ENCODE measurements at places on chromosomes 11 and 22.
A peak's percentile ranks its signal among the peaks of the same experiment; 100 is the strongest.

- no peak for DNase-seq
These were observed 338.0 kb downstream of the TENM4 start for GRCh38 chr11:79102840-79103239.

GRCh38 chr11:75576499-75576918 is 14.5 kb downstream of the SERPINH1 start:
- DNase-seq, result no peak

DNA sequence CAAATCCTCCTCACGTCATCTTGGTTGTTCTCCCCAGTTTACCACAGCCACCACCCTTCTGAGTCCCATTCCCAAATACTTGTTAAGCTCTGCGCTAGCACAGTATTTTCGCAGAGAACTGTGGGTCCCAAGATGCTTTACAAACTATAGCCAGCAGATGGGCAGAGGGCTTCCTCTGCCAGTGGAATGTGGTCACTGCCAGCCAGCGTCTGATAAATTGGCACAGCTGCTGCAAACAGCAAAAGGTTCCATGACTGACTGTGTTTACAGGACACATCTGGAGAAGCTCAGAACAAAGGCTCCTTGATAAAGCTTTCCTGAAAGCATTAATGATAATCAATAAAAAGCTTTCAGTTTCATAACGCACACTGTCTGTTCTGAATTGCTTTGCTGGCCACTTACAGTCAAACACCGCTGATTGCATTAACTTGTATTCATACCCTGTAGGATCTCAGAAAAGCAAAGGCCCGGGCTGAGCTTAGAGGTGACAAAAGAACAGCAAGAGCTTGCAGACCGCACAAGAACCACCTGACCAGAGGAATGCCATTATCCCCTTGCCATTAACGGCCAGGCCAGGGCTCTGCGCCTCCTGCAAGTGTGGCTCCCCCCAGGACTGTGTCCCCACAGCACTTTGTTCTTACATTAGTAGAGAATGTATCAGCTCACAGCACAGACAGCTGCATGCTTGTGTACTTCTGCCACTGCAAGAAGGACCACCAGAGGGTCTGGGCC is 120.6 kb downstream of the MICAL3 start:
- DNase-seq, result no peak

DNA sequence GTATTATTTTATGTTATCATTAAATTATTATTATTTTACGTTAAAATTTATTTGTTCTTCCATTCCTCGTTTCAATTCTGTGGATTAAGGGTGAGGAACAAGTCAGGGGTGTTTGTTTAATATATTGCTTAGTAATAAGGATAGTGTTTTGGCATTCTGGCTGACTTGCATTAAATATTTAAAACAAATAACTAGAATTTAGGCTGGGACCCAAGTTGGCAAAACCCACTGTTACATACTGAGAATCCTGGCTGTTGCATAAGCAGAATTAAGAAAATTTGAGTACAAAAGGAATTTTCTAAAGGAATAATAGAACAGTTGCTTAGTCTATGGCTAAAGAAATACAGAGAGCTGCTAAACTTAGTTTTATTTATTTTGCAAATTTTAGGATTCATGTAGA is 196.4 kb downstream of the GUCY1A2 start:
- DNase-seq, result no peak

DNA sequence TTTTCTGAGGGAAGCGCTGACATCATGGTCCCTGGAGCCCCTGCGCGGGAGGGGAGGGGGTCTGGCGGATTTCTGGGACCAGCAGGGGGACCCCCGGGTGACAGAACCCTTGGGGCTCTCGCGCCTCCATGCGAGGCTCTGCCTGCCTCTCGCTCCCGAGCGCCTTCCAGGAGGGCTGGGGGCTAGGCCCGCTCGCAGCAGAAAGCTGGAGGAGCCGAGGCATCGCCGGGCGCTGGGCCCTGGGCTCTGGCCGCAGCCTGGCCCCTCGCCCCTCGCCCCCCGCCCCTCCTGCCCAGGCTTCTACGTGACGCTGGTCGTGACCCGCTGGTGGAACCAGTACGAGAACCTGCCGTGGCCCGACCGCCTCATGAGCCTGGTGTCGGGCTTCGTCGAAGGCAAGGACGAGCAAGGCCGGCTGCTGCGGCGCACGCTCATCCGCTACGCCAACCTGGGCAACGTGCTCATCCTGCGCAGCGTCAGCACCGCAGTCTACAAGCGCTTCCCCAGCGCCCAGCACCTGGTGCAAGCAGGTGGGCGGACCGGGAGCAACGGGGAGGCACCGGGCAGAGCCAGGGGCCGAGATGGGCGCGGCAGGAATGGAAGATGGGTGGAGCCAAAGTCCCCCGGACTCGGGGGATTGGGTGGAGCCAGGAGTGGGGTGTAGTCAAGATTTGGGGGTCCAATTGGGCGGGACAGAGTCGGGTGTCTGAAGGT is 5.4 kb downstream of the BEST1 start:
- DNase-seq, result peak; percentile 43

- DNase-seq, result peak; percentile 72
These were observed at the start of gene TMEM184B for GRCh38 chr22:38272373-38273134. Gene TMEM184B, minus strand, starts transcription at chr22:38273010. Its CDS starts 25,049 bp downstream, at chr22:38247961.

DNA sequence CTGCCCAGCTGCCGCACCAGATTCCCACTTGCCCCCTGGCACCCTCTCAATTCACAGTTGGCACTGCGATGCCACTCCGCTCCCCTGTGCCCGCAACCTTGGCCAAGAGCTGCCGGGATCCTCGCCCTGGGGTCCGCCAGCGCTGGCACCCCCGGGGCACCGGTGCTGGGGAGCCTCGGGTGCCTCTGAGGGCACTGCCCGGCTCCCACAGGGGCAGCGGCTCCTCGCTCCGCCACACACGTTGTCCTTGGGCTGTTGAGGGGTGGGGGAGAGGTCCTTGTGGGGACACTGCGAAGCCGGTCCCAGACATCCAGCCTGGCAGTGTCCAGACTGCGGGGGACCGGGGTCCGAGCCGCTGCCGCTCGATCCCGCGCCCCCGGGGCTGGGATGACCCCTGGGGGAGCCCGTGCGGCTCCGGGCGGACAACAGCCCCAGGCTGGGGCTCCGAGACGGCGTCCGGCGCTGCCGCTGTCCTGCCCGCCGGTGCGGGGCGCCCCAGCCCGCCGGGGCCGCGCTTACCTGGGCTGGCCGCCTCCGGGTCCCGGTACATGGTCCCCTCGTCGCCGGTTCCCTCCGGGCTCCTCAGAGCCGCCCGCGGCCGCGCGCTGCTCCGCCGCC is 496 bp downstream of the SYT7 start:
- no peak for DNase-seq

GRCh38 chr11:76419896-76420295 is 24.9 kb upstream of the EMSY start:
- peak; percentile 16 for DNase-seq

- DNase-seq, result no peak
These were observed 642.6 kb upstream of the CCDC179 start for GRCh38 chr11:23502826-23503225.

DNA sequence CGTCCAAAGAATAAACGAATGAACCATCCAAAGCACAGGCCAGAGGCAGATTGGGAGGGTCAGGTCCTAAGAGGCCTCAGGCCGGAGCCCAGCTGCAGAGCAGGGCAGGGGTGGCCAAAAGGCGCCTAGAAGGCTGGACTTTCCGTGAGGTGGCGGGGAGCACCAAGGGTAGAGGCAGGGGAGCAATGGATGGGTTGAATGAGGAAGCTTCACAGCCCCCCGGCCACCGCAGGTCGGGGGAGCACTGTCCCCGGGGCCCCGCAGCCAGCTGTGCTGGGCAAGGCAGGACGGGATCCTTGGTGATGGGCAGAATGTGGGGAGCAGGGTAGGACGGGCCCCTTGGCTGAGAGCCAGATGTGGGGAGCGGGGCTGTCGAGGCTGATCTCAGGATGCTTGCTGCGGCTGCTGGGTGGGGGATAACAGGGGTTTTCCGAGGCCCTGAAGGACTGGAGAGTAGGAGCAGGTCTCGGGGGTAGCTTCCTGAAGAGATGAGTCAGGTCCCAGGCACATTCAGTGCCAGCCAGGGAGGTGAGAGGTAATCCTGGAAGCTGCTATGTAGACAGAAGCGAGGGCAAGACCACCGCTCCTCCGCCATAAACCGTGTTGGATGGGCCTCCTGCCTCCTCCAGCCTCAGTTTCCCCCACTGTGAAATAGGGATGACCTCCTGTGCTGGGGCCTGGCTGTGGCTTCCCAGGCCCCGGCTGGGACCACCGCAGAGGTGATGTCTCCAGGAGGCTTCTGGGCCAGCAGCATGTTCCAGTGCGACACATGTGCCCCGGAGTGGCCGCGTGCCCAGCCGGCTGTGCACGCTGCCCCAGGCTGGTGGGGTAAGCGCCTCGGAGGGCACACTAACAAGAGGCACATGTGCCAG is 34.6 kb upstream of the KCNQ1OT1 start:
- no peak for DNase-seq

DNA sequence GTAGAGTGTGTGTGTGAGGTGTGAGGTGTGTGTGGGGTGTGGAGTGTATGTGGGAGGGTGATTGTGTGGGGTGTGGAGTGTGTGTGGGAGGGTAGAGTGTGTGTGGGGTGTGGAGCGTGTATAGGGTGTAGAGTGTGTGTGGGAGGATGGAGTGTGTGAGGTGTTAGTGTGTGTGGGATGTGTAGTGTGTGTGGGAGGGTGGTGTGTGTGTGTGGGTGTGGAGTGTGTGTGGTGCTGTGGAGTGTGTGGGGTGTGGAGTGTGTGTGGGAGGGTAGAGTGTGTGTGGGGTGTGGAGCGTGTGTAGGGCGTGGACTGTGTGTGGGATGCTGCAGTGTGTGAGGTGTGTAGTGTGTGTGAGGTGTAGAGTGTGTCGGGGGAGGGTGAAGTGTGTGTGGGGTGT is 356.1 kb downstream of the CADM1 start:
- DNase-seq, result no peak

GRCh38 chr11:46667043-46667481 is 33.4 kb downstream of the ARHGAP1 start:
- DNase-seq, result no peak

DNA sequence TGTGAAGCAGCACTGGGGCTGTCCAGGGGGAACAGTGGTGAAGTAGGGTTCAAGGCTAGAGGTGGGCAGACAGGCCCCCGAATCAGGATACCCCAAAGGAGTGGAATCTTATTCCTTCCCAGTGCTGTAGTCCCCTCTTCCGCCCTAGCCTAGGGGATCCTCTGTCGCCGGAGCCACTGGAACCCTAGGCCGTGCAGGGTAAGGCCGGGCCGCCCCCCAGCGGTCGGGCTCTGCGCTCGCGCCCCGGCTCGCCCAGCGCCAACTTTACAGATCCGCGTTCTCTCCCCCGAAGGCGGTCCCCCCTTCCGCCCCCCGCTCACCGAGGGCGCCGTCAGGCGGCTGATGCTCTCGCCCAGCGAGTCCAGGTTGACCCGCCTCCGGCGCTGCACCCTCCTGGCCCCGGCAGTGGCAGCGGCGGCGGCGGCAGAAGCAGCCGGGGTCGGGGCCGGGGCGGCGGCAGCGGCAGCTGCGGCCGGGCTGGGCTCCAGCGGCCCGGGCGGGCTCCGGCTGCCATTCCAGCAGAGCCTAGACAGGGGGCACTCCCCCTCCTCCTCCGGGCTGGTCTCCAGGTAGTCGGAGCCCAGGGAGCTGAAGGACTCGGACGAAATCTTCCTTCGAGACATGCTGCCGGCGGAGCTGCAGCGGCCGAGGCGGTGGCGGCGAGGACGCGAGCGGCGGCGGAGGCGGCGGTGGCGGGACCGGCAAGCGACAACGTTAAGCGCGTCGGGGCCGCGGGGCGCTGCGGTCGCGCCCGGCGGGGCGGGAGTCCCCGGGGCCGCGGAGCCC is 650 bp downstream of the GUCY1A2 start:
- DNase-seq, result peak; percentile 22

- DNase-seq, result peak; percentile 72
These were observed 98.6 kb downstream of the KIF18A start for GRCh38 chr11:28009388-28009787.

- no peak for DNase-seq
These were observed 131.0 kb upstream of the LDLRAD3 start for GRCh38 chr11:35812828-35813227.

DNA sequence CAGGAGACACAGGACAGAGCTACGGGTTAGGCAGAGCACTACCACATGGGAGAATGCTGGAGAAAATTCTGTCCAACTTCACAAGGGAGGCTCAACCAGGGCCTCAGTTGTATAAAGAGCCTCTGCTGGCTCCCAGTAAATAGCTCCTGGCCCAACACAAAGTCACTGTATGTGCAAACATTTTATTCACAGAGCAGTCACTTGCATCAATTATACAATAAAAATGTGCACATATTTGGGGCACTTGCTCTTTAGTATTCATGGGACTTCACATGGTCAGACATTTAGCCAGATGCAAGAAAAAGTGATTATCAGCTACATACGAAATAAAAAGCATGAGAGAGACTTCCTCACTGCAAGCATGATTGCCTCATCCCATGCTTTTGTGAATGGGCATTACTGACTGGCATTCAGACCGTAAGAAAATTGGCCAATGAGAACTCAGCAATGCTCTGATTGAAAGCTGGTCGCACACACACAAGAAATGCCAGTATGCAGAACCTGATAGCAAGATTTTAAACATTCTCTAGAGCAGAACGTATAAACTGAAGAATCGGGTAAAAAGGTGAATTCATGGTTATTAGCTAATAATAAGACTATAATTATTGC is 39.4 kb downstream of the BLID start:
- DNase-seq, result no peak

- DNase-seq, result peak; percentile 28
These were observed 36.7 kb downstream of the SMC1B start for GRCh38 chr22:45376703-45377102.

- DNase-seq, result no peak
These were observed 51.6 kb downstream of the SHANK2 start for GRCh38 chr11:71200761-71201160.

- no peak for DNase-seq
These were observed 16.6 kb downstream of the POLA2 start for GRCh38 chr11:65278356-65278755.

DNA sequence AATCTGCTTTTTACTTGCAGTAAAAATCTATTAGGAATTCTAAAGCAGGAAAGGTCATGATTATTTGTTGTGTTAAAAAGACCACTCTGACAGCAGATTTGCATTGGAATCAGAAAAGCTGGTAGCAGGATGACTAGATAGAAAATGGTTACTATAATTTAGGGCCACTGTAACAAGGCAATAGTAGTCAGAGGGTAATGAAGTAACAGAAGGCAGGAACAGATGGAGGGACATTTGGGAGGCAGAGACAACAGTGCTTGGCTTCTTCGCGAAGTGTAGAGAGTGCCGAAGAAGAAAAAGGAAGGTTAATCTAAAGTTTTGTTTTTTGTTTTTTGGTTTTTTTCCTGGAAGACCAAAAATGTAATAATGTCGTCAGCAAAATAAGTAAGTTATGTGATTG is 129.8 kb upstream of the SLC5A12 start:
- DNase-seq, result no peak

GRCh38 chr11:56819916-56820315 is 71.4 kb upstream of the OR9G4 start:
- DNase-seq, result peak; percentile 9

- no peak for DNase-seq
These were observed 52.2 kb downstream of the C11orf58 start for GRCh38 chr11:16790486-16791190.

DNA sequence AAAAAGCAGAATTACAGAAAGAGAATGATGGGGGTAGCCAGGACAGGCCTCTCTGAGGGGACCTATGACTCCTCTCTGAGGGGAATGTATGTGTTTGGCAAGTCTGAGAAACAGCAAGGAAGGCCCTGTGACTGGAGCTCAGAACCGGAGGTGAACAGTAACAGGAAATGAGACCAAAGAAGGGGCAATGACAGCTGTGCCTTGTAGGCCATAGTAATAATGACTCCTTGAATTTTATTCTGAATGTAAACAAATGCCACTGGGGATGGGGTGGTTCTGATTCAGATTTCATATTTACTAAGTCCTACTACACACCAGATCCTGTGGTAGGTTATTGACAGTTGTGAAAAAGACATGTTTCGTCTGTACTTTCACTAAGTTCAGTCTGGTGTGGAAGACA is 52.8 kb upstream of the APOA1 start:
- DNase-seq, result no peak

- no peak for DNase-seq
These were observed 10.4 kb upstream of the FXYD2 start for GRCh38 chr11:117834838-117835443.

Measured in epithelial cell of esophagus (primary cell).